ENCODE measurements at places on chromosomes 11 and 22. TPM values are rescaled to one million over a fixed set of nuclear protein-coding genes. Genes with fewer than 3 reads are reported as not detected.

GRCh38 chr11:10107497-10107896 is 186.5 kb downstream of the SBF2 start:
- DNase-seq: no peak

TCN1 gene
- not detected for total RNA-seq

- DNase-seq: no peak
Observed at GRCh38 chr22:37741312-37741795, 44.5 kb downstream of the TRIOBP start.

SLC25A45 gene
- total RNA-seq: 18.2 TPM

DNA sequence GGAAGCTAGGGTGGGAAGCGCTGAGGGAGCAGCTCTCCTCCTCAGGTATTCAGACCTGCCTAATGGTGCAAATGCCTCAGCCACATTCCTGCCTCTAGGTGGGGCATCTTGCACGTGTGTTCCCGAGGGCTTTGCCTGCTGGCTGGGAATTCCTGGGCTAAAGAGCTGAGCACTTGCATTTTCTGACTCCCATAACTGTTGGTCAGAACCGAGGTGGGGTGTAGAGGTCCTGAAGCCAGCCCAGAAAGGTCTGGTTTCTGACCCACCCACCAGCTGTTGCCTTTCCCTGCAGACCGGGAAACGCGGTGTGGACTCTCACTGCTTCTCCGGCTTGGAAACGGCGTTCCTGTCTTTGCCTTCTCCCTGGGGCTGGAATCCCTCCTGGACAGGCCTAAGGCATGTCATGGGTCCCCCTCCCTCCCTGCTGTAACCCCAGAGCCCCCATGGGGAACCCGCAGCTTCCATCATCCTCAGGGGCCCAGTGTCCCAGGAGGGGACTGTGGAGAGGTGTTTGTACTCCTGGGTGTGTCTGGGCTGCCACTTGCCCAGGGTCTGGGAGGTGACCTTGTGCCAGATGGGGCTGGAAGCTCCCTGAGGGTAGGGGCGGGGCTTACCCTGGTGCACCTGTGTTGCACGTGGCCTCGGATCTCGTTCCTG is 24.0 kb upstream of the SMIM38 start:
- DNase-seq: no peak

BLID gene
- total RNA-seq: not detected

DNA sequence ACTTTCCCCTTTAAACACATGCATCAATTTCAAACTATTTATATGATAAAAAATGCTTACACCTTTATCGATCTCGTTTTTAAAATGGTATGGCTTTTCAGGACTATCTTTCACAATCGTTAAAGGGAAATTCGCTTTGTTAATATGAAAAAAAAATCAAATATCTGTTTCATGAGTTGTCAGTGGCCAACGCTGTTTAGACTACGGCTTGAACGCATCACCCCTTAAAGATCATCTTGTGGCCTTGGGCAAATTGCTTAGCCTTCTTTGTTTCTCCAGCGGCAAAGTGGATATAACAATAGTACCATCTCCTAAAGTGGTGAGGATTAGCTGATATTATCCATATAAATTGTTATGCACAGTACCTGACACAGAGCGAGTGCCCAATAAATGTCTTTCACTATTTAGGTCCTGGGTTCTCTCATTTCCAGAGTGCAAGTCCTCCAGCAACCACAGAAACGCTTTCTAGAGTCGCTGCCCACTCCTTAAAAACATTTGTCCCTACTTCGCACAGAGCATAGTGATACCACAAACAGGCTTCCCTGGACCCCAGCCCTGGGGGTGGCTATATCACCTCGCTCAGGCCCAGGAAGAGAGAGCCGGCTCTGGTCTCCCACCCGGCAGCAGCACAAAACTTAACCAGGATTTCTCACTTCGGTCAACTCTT is 904 bp downstream of the SLC35F2 start:
- DNase-seq: no peak

NDUFS8 gene
- total RNA-seq: 73.9 TPM

DNA sequence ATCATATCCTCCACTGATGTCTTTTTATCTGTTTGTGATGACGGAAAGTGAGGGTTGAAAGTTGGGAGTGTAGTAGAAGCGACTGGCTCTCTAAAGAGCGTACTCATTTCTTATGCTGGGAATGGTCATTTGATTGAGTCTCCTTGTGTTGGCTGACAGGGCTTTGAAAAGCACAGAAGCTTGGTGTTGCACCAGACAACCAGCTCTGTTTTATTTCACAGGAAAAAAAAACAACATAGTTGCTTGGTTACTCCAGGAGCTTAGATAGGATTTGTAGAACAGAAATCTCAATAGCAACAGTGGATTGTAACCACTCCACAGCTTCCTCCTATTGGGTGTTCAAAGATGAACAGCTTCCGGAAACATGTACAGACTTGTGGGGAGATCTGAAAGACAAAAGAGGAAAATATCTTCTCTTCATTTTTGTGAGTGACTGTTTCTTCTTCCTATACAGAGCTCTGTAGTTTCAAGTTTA is 2.7 kb downstream of the RBM14 start:
- DNase-seq: peak; percentile 72

- no peak for DNase-seq
Observed at GRCh38 chr11:69443968-69444364, 37.5 kb upstream of the LINC01488 start.

DNA sequence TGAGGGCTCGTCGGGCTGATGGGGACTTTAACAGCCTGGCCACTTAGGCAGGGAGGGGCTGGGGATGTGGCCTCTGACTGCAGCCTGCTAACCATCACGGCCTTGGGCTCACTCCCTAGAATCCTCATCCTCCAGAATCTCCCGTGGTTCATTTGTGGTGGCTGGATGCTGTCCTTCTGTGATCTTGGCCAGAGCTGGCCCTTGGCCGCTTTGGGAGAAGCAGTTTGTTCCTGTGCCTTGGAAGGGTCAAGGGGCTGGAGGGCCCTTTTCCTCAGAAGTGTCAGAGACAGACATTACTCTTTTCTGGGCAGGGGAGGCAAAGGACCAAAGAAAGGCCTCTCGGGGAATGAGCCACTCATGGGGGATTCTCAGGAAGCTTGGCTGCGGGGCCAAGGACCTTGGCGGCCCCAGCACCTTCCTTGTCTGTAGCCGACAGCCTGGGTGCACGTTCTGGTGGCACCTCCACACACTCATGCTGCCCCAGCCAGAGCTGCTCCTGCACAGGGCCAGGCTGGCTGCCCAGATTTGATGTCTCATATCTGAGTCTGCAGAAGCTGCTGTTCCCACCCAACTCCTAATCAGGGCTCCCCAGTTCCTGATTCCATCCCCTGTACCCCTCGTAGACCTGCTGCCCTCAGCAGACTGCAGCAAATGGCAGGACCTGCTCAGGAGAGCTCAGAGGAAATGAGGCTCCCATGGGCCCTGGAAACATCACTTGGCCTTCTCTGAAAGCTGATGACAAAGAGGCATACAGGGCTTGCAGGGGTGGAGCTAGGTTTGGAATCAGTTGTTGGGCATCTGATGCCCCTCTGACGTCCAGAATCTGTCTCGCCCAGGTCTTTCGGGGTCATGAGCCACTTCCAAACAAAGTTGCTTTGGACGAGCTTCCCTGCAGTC is 107.7 kb downstream of the CTTN start:
- DNase-seq: no peak

- no peak for DNase-seq
Observed at GRCh38 chr22:46508491-46508999, 28.9 kb downstream of the CELSR1 start.
